ENCODE measurements at places on chromosomes 2 and 18.

DNA sequence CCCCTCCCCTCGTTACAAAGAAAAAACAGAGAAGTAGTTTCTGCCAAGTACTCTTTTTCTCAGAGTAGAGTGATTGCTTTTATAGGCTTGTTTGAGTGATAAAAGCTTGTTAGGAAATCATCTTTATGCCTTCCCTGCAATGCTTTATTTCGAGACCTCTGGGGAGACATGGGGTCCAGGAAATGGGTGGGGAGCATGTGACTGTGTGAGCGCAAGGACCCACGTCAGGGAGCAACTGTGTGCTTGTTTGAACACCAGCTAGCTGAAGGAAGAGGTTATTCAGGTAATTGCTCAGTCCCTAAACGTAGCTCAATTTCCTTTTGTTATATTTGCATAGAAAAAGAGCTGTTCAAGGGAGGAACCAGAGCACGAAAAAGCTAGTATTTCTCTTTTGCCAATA lies 187.3 kb downstream of the FAM210A start:
- H3K4me1 ChIP-seq, result no peaks in the 10 kb centered on the region
- no peaks in the 10 kb centered on the region for H3K27me3 ChIP-seq
- H3K4me3 ChIP-seq, result no peak overlapping the region
- DNase-seq, result no peak
- no peak overlapping the region for H3K27ac ChIP-seq

GRCh38 chr2:236194786-236195185 lies 26.6 kb upstream of the GBX2 start:
- no peak for DNase-seq
- no peaks in the 10 kb centered on the region for H3K36me3 ChIP-seq
- no peak overlapping the region for H3K27ac ChIP-seq
- H3K4me1 ChIP-seq, result no peaks in the 10 kb centered on the region

- no peaks in the 10 kb centered on the region for H3K36me3 ChIP-seq
- DNase-seq, result no peak
- H3K27ac ChIP-seq, result no peak overlapping the region
- no peaks in the 10 kb centered on the region for H3K27me3 ChIP-seq
- H3K4me1 ChIP-seq, result no peaks in the 10 kb centered on the region
Observed at GRCh38 chr2:225584796-225585195, 185.3 kb downstream of the NYAP2 start.

- no peak for DNase-seq
- H3K4me3 ChIP-seq, result no peak overlapping the region
- no peaks in the 10 kb centered on the region for H3K27me3 ChIP-seq
- no peaks in the 10 kb centered on the region for H3K4me1 ChIP-seq
- no peak overlapping the region for H3K27ac ChIP-seq
- no peaks in the 10 kb centered on the region for H3K36me3 ChIP-seq
Observed at GRCh38 chr2:184756885-184757284, 158.6 kb downstream of the ZNF804A start.

Data from trophoblast cell (in vitro differentiated cells and primary cell).